ENCODE measurements at places on chromosomes 5 and 9.

DNA sequence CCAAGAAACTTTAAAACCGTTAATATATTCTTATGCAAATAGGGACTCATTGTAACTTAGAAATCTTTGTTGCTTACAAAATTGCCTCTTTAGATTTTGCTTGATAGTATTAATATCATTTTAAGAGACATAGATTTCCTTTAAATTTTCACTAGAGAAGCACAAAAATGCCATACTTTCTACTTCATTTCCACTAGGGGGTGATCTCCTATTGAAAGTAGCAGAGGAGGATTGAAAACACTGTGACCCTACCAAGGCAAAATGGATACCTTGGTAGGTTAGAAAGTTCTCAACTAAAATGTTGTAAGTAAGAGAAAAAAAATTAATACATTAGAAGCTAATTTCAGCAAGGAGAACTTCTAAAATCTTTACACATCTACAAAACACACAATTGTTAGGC lies 204.9 kb downstream of the CHSY3 start:
- peak; percentile 11 for DNase-seq

DNA sequence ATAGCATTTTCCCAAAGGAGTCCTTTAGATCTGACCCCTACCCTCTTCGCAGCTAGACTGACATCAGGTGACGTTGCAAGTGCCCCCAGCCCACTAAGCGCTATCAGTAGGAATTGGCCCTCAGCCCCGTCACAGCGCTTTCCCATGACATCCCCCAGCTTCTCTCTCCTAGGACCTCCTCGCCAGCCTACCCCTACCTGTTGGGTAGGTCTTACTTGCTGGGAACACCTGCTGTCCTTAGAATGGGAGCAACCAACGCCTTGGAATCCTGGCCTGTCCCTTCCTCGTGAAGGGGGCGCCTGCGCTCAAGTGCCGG lies 584 bp upstream of the PIP5K1B start:
- DNase-seq = no peak

DNA sequence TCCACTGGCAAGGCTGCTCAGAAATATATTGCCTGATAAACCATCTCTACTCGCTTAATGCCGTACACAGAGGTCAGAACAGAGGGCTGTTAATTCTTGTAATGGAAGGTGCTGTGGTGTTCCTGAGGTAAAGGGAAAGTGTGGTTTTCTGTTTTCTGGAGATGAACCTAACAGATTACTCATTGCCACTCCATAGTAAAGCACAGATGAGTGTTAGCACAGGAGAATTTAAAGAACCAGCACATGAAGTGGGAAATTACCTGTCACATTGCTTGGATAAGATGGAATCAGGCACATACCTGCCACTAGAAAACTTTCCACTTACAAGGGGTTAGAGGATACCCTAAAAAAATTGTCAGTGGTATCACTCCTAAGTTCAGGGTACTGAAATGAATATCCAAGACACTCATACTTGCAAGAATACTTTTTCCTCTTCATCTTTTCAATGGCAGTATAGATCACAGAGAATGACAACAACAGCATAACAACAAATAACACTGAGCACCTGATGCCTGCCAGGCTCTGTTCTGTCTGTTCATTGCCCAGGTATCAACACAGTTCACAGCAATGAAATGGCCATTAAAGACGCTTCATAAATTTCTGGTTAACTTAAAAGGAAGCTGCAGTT lies 152.9 kb upstream of the GNA14 start:
- no peak for DNase-seq

- no peak for DNase-seq
Measured at GRCh38 chr9:35937227-35937626, 20.7 kb downstream of the OR2S2 start.

- DNase-seq = no peak
Measured at GRCh38 chr9:76697554-76697953, 66.7 kb upstream of the PCA3 start.

GRCh38 chr5:22088517-22088916 lies 764.6 kb downstream of the CDH12 start:
- DNase-seq = peak; percentile 12

DNA sequence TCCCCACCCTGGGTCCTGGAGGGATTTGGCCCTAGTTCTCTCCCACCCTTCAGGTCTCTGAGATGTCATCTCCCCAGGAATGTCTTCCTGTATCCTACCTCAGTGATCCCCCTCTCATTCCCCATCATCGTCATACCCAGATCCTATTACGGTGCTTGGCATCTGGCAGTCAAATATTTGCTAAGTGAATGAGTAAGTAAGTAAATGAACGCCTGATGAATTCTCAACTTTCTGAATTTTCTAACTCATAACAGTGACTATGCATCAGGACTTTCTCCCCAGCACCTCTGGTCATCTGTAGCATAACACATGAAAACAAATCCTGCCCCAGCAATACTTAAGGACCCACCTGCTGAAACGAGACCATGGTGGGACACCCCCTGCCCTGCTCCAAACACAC lies 244.2 kb downstream of the EBF1 start:
- no peak for DNase-seq

- DNase-seq = no peak
Measured at GRCh38 chr5:164370841-164371240, 865.4 kb downstream of the MAT2B start.

- DNase-seq = no peak
Measured at GRCh38 chr9:128495804-128496417, 8.6 kb upstream of the GLE1 start.

DNA sequence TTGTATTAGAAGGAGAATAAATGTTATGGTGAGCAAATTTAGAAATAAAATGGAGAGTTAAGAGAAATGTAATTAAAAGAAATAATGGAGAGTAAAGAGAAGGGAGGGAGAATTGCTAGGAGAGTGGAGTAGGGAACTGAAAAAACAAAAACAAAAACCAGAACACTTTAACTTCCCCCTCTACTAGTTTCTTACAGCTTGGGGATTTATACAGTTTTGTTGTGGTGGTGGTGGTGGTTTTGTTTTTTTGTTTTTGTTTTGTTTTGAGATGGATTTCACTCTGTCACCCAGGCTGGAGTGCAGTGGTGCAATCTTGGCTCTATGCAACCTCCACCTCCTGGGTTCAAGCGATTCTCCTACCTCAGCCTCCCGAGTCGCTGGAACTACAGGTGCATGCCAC lies 322.4 kb downstream of the TMEM167A start:
- no peak for DNase-seq

DNA sequence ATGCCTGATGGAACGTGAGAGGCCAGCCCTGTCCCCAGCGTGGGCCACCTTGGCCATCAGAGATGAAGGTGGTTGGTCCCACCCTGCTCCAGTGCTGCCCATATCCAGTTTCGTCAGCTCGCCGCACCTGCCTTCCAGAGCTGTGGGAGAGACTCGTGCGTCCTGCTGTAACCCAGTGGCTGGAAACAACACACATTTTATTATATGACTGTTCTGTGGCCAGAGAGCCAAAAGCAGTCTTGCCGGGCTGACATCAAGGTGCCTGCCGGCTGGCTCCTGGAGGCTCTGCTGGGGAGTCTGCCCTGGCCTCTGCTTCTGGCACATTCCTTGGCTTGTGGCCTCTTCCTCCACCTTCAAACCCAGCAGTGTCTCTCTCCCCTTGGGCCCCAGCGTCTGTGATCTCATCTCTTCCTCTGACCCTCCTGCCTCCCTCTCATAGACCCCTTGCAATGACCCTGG lies 94.7 kb downstream of the RXRA start:
- DNase-seq = no peak

DNA sequence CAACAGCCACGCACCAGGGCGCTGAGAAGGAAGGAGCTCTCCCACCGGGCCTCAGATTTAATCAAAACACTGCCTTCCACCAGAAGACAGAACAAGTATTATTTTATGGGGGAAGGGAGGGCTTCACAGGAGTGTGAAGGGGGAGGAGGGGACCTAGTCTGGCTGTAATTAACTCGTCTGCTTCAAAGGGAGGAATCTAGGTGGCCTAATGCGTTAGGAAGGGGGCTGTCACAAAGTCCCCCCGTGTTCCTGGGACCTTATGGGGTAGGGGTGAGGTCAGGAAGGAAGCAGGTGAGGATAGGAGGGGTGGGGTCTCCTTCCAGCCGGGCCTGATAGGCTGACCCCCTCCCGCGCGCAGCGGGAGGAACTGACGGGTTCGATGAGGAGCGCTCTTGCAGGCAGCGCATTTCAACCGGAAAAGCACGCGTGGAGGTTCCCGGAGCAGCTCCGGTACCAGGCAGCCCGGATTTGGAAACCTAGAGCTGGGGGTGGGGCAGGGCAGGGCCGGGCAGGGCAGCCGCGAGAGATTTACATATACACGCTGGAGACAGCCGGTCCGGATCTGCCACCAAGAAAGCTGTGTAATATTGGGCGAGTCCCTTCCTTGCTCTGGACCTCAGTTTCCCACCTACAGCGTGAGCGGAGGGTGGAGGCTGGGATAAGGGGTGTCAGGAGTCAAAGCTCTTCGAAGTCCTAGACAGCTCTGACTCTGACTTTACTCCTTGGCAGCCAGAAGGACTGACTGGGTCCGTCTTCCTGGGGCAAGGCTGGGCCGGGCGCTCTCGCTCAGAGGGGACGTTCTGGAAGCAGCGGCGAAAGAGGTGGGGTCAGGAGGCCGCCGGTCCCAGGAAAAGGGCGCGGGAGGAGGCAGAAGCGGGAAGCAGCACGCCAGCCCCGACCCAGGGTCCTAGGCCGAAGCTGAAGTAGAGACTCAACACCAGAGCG lies 1.8 kb downstream of the SHB start:
- DNase-seq = no peak

Data from HEK293T (cell line).